Activated CD4-positive, alpha-beta T cell treated with anti-CD3 and anti-CD28 coated beads, Interleukin-2, amount 50 U/mL, for 24 hours (primary cell): ENCODE measurements at places on chromosomes 5 and 9.

DNA sequence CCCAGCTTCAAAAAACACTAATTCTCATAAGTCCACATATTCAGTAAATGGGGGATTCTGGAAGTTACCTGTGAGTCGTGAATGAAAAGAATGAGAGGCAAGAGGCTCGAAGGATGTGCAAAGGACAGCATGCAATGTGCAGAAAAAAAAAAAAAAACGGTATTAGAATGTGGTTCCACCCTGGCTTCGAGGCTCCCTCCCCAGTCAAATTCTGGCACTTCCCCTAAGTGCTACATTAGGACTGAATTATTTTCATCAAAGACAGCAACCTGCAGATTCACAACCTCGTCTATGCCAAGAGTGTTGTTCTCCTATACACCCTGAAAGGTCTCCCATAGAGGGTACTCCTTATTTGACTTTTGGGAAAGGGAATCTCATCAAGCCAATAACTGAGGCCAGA is 16.5 kb downstream of the CAPSL start:
- DNase-seq = no peak

GRCh38 chr9:98706651-98707165 is 2.0 kb downstream of the GABBR2 start:
- no peak for DNase-seq

- DNase-seq = no peak
Measured at GRCh38 chr5:111680737-111681413, 76.1 kb downstream of the NREP start.

DNA sequence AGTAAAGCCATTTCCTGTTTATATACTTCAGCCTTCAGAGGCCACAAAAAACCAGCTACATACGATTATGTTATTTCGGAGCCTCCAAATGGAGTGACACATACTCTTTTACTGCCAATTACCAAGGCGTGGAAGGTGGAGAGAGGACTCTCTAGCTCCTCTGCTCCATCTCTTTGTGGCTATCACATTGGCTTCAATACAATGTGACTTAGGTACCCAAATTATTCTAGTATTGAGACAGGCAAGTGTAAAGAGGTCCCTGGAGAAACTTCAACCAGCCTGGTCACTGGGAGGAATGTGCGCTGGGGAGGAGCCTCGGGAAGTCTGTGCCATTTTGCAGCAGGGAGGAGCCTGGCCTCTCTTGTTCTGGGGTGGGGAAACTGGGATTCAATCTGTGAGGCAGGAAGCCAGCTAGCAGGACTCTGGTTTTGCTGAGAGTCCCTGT is 85.8 kb upstream of the TAS2R1 start:
- DNase-seq = no peak

DNA sequence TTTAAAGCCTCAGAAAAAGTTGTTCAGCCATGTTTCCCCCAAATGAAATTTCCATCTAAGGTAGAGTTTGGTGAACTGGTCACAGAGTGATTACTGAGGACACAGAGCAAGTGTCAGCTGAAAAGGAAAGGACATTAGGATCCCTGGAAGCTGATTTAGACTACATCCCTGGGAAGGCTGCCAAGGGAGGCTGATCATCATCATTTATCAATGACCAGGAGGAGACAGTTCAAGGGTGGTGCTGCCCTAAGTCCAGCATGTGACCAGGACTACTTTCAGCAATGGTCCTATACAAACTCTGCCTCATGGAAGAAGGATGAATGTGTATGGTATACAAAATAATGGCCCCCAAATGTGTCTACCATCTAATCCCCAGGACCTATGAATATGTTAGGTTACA is 120.6 kb downstream of the PIK3R1 start:
- no peak for DNase-seq

GRCh38 chr5:142859037-142859436 is 88.9 kb downstream of the ARHGAP26 start:
- no peak for DNase-seq

- no peak for DNase-seq
Measured at GRCh38 chr5:151721087-151721646, 34.5 kb upstream of the SPARC start.

- no peak for DNase-seq
Measured at GRCh38 chr9:101117161-101117560, 88.6 kb downstream of the PLPPR1 start.

- no peak for DNase-seq
Measured at GRCh38 chr9:127124111-127124531, 1.7 kb upstream of the ANGPTL2 start.

DNA sequence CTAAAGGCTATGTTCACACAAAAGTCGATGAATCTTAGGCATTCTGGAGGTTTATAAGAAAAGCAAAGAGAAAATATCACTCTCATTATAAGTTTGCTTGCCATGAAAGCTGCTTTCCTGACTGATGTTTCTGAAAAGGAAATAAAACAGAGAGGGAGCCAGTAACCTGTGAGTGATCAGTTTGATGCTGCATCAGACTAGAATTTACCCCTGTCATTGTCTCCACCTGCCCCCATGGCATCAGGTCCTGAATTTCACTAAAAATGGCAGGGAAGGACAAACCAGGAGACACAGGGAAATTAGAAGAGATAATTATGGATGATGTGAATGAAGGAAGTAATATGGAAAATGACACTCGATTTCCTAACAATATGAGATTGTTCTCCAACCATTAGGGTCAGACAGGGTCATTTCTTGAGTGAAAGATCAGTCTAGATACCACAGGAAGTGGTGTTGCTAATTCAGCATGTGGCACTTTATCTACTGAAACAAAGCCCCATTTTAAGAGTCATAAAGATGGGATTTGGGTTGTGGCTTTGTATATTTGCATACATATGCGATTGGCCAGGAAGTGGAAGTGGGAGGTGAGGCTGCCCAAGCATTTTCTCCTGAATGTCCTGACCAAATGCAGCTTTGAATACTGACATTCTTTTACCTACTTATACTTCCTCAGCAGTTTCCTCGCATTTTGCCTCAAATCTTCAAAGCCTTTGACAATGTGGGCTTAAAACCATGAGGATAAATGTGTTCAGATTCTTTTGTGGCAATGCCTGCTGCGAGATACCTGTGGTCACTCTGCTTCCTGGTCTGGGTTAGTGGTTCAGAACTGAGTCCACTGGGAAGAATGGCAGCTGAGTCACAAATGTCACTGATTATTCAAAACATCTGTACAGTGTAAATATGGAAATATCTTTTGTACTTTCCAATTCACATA is 29.7 kb downstream of the MEGF10 start:
- no peak for DNase-seq

GRCh38 chr5:179373101-179373934 is 28.1 kb upstream of the ADAMTS2 start:
- no peak for DNase-seq

- DNase-seq = no peak
Measured at GRCh38 chr9:96514108-96514799, 64.3 kb downstream of the HABP4 start.

DNA sequence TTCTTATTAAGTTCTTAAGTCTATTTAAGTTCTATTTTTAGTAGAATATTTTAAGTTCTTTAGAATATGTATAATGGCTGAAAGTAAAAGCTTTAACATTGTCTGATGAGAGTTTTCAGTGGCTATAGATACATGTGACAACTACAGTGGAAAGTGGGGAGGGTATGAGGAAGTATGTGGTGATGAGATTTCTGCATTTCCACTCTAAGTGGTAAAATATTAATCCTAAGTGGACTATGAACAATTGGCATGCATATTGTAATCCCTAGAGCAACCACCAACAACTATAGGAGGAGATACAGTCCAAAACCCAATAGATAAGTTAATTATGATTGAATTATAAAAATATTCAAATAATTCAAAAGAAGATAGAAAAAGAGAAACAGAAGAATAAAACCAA is 183.6 kb downstream of the GADD45G start:
- DNase-seq = no peak

GRCh38 chr9:120928015-120928482 is 1.5 kb upstream of the TRAF1 start:
- DNase-seq = no peak

- DNase-seq = no peak
Measured at GRCh38 chr5:84213861-84214260, 170.8 kb downstream of the EDIL3 start.

DNA sequence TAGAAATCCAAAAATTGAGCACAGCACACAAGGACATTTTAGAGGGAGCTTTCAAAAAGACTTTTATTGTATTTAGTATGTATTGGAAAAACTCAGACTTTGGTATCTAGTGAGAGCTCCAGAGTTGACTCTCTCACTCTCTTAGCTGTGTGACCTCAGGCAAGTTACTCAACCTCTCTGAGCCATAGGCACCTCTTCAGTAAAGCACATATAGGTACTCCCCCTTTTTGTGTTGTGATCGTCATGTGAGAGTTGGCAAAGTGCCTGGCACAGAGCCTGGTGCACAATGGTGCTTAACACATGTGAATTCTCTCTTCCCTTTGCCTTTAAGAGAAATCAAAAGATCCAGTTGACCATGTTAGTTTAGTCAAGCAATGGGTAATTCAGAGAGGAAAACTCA is 186.2 kb downstream of the TMEM38B start:
- no peak for DNase-seq
